ENCODE measurements at places on chromosomes 2 and 18. TPM values are rescaled to one million over a fixed set of nuclear protein-coding genes. Genes with fewer than 3 reads are reported as not detected.

Gene CYS1
- total RNA-seq = 0.50 TPM

Gene RPRM
- 0.16 TPM for total RNA-seq

Gene TMEM169
- 1.4 TPM for total RNA-seq

Gene RPIA
- 51.8 TPM for total RNA-seq

Gene OSBPL6
- total RNA-seq = 0.24 TPM

Gene CFAP53
- total RNA-seq = 0.21 TPM

Gene SMAD4
- total RNA-seq = 77.6 TPM

Gene PTCD3
- 139 TPM for total RNA-seq

Gene TEX44
- total RNA-seq = not detected

Gene KLHL41
- total RNA-seq = not detected

DNA sequence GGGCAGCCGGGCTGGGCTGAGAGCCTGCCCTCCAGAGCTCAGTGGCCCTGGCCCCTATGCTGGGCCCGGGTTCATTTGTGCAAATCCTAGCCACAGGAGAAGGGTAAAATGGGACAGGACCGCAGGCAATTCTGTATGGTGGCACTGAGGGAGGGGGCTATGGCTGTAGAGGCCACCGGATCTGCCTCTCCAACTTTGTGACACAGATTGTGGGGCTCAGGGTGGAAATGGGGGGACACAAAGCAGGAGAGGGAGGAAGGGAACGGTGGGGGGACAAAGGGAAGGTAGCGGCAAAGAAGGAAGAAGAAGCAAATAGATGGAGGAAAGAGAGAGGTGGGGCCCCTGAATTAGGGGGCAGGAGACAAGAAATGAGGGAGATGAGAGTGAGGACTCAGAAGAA lies 201.1 kb downstream of the SMAD2 start:
- no peaks in the 10 kb centered on the region for H3K27me3 ChIP-seq
- no peaks in the 10 kb centered on the region for H3K36me3 ChIP-seq
- DNase-seq = no peak
- H3K27ac ChIP-seq = no peak overlapping the region
- no peak overlapping the region for H3K4me3 ChIP-seq

DNA sequence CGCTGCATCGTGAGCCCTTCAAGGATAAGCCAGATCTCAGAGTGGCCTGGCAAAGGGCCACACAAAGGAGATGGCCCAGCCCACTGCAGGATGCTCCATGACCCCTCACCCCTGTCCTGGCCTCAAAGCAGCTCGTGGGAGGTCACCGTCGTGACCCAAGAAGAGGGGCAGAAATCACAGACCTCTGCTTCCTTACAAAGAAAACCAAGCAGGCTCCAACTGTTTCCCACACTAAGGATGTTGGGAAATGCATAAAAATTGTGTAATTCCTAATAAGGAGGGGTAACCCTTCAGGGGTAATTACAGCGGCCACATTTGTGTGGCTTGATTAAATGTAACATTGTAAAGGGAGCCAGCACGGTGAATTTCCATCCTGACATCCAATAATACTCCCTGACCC lies 102.3 kb downstream of the BOD1L2 start:
- no peak overlapping the region for H3K4me3 ChIP-seq
- H3K4me1 ChIP-seq = no peaks in the 10 kb centered on the region
- no peak for DNase-seq
- H3K27me3 ChIP-seq = no peaks in the 10 kb centered on the region
- no peak overlapping the region for H3K27ac ChIP-seq
- no peaks in the 10 kb centered on the region for H3K36me3 ChIP-seq

GRCh38 chr2:157890969-157891642 lies 15.0 kb upstream of the ACVR1 start:
- H3K4me1 ChIP-seq = peaks cover 35% of the 10 kb centered on the region
- DNase-seq = no peak
- peaks cover 7% of the 10 kb centered on the region for H3K36me3 ChIP-seq
- no peaks in the 10 kb centered on the region for H3K27me3 ChIP-seq

DNA sequence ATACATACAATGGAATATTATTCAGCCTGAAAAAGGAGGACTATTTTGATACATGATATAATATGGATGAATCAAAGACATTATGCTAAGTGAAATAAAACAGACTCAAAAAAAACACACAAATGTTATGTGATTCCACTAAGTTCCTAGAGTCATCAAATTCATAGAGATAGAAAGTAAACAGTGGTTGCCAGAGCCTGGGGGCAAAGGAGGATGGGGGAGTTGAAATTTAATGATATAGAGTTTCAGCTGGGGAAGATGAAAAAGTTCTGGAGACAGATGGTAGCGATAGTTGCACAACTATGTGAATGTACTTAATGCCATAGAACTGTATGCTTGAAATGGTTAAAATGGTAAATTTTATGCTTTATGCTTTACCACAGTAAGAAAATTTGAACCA lies 119.7 kb downstream of the METTL4 start:
- DNase-seq = no peak
- H3K36me3 ChIP-seq = no peaks in the 10 kb centered on the region
- H3K4me1 ChIP-seq = no peaks in the 10 kb centered on the region

DNA sequence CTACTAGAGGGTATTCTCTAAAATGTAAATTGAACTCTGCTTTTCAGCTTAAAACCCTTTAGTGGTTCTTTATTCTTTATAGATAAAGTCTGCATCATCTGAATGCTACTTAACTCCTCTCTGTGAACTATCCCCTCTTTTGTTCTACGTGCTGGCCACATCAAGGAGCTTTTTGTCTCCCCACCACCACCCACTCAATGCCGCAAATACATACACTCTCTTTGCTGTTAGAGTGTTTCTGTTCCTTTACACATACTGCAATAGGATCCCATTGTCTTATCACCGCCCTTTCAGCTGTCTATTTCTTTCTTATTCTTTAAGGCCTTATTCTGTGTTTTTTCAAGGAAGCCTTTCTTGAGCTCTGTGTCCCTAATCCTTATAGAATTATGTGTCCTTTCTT lies 83.3 kb downstream of the EML4 start:
- peaks cover 70% of the 10 kb centered on the region for H3K4me1 ChIP-seq
- peaks cover 49% of the 10 kb centered on the region for H3K36me3 ChIP-seq
- H3K27me3 ChIP-seq = no peaks in the 10 kb centered on the region
- no peak overlapping the region for H3K27ac ChIP-seq

DNA sequence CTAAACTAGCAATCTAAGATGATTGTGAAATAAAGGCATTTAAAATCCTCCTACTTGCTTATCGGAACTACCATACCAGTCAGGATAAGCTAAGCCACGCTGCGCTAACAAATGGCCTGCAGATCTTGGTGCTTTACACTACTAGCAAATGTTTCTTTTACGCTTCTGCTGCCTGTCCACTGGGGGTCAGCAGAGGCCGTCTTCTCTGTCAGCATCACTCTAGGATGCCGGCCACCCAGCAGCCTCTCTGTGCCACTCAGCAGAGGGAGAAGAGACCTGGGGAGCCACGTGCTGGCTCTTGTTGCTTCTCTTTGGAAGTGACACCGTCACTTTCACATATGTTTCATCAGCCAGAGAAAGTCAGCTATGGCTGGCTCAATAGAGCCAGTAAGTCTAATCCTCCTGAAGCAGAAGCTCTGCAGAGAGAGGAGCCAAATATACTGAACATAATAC lies 36.6 kb downstream of the COPS8 start:
- no peaks in the 10 kb centered on the region for H3K36me3 ChIP-seq
- no peaks in the 10 kb centered on the region for H3K4me1 ChIP-seq
- H3K4me3 ChIP-seq = no peak overlapping the region
- H3K27ac ChIP-seq = no peak overlapping the region

GRCh38 chr2:121483846-121484245 lies 46.8 kb upstream of the RNU4ATAC start:
- no peak overlapping the region for H3K4me3 ChIP-seq
- H3K27me3 ChIP-seq = no peaks in the 10 kb centered on the region
- H3K27ac ChIP-seq = no peak overlapping the region
- DNase-seq = no peak
- no peaks in the 10 kb centered on the region for H3K36me3 ChIP-seq
- no peaks in the 10 kb centered on the region for H3K4me1 ChIP-seq

DNA sequence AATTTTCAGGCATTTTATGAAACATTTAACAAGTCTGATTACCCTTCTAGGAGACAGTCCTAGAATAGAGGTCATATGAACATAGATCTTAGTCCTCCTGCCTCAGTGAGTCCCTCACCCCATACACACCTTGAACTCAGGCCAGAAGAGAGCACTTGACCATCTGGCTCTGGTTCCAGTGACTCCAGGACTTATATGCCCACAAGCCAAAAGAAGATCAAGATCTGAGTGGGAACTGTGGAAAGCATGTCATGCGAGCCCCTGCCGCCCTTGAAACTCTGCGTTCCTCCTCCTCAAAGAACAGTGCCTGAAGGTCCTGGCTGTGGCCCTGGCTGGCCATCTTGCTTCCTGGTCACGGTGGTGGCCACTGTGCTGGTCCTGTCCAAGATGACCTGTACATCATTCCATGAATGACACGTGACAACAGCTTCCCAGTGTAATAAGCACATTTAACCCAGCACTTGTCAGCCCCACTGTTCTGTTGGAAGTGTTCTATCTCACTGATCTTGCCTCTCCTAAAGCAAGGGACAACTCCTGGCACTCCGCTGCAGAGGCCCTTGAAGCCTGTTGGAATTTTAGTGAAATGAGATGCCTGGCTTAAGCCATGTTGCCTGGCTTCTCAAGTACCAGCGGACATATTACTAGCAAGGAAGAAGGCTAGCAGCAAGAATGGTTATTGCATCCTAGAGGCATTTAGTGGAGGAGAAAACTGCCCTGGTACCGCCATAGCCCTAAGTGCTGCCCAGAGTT lies 17.6 kb downstream of the TTC32 start:
- H3K27ac ChIP-seq = no peak overlapping the region
- H3K4me1 ChIP-seq = no peaks in the 10 kb centered on the region

- no peak overlapping the region for H3K4me3 ChIP-seq
- no peak for DNase-seq
- peaks cover 5% of the 10 kb centered on the region for H3K27me3 ChIP-seq
- no peaks in the 10 kb centered on the region for H3K36me3 ChIP-seq
- peaks cover 4% of the 10 kb centered on the region for H3K4me1 ChIP-seq
Measured at GRCh38 chr2:227378371-227378782, 729 bp downstream of the TM4SF20 start.

DNA sequence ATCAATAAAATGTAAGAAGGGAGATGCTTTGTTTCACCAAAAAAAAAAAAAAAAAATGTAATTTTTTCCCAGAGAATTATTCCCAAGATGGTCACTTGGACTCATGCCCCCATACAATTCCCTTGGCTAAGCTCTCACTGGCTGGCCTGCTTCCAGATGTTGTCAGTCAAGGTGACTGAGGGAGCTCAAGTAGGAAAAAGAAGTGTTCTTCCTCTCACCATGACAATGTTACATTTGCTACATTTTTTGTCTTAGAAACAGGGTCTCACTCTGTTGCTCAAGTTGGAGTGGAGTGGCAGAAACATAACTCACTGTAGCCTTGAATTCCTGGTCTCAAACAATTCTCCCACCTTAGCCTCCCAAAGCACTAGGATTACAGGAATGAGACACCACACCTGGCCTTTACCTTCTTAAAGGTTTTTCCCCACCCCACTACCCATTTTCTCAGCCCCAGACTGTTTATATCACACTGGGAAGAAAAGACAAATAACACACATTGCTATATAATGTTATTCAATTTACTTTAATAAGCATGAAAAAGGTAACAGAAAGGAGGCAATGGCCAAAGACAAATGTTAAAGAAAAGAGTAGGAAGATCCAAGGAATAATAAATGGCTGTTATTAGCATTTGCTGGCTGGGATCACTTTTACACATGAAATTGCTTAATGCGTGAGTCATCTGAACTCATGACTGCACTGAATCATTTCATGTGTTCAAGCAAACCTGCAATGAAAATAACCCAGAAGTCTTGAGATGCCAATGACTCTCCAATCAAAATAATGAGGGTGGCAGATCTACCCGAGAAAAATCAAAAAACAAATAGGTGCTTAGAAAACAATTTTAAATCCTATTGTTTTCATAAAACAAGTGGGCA lies 45.2 kb downstream of the ACVR1 start:
- no peaks in the 10 kb centered on the region for H3K27me3 ChIP-seq
- H3K4me3 ChIP-seq = no peak overlapping the region
- H3K4me1 ChIP-seq = peaks cover 11% of the 10 kb centered on the region
- H3K36me3 ChIP-seq = no peaks in the 10 kb centered on the region

DNA sequence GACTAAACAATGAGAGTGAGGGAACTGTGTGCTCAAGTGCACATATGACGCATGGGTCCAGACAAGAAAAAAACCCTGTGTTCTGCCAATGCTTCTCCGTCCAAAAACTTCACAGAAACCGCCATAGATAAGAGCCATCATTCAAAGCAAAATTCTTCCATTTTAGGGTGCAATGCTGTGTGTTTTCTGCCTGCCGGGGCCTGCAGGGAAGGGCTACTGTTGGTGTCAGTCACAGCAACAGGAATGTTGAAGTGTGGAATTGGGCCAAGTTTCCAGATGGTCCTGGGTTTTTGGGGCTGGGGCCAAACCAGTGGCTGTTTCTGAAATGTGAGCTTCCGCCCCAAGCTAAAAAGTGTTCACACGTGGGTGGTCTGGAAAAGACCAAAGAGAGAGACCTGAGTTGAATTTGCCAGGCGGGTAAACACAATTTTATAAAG lies 677 bp upstream of the MC2R start:
- no peaks in the 10 kb centered on the region for H3K4me1 ChIP-seq
- no peak for DNase-seq
- no peak overlapping the region for H3K4me3 ChIP-seq

DNA sequence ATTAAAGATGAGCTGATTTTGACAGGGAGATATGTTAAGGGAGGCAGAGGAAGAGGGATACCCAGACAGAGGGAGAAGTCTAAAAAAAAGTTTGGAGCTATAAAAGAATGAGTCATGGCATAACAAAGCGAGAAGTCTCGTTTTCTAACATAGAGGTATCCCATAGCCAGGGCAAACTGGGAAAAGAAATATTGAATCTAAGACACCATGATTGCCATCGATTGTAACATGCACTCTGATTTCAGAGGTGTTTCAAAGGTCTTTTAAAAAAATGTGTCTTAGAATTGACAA lies 110.7 kb downstream of the MDH1 start:
- DNase-seq = no peak
- no peak overlapping the region for H3K27ac ChIP-seq
- peaks cover 2% of the 10 kb centered on the region for H3K27me3 ChIP-seq
- H3K4me3 ChIP-seq = no peak overlapping the region

DNA sequence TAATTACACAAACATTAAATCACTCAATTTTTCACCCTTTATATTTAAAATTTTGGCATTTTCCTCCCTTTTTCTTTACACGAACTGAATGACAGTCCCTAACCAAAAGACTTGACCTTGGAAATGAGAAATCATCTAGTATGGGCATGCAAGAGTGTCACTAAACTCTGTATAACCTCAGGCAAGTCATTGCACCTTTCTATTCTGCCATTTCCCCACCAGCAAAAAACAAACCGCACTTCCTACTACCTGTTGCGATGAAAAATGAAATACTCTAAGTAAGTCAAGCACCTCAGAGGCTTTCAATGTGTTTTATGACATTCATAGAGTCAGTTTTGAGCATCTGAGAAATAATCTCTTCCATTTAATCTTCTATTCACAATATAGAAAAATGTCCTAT lies 44.1 kb downstream of the ANKRD44 start:
- H3K4me1 ChIP-seq = peaks cover 99% of the 10 kb centered on the region
- peak overlapping the region; percentile 52 for H3K4me3 ChIP-seq
- no peaks in the 10 kb centered on the region for H3K27me3 ChIP-seq
- H3K27ac ChIP-seq = peak overlapping the region; percentile 75
- peak; percentile 55 for DNase-seq
- peaks cover 43% of the 10 kb centered on the region for H3K36me3 ChIP-seq

GRCh38 chr2:95379371-95379831 lies 23.1 kb upstream of the FAHD2A start:
- peaks cover 7% of the 10 kb centered on the region for H3K4me1 ChIP-seq
- H3K27ac ChIP-seq = no peak overlapping the region
- no peak overlapping the region for H3K4me3 ChIP-seq

GRCh38 chr2:215619989-215620388 lies 184.1 kb upstream of the FN1 start:
- H3K27me3 ChIP-seq = peaks cover 11% of the 10 kb centered on the region
- no peak overlapping the region for H3K27ac ChIP-seq
- H3K4me3 ChIP-seq = no peak overlapping the region
- DNase-seq = no peak

Measured in activated CD8-positive, alpha-beta T cell treated with anti-CD3 and anti-CD28 coated beads, Interleukin-2, amount 10 ng/mL, durations not matched to agents 7 days and 5 days (primary cell).